Endothelial cell of coronary artery (primary cell): ENCODE measurements at places on chromosomes 6 and 20. TPM values are rescaled to one million over a fixed set of nuclear protein-coding genes. Genes with fewer than 3 reads are reported as not detected.

Gene CHRNA4
- not detected in 2 replicates for total RNA-seq

Gene HNF4A
- total RNA-seq: not detected in 2 replicates

Gene KCNG1
- 6.0 and 8.6 TPM in 2 replicates for total RNA-seq

Gene CDK5RAP1
- total RNA-seq: 24.7 and 27.4 TPM in 2 replicates

Gene RALGAPB
- total RNA-seq: 25.0 and 29.6 TPM in 2 replicates
